Calu3 (cell line): ENCODE measurements at places on chromosomes 5 and 9. TPM values are rescaled to one million over a fixed set of nuclear protein-coding genes. Genes with fewer than 3 reads are reported as not detected.

The PDE6A gene
- total RNA-seq, result not detected in 2 replicates

The PCDHB15 gene
- 1.1 and 1.4 TPM in 2 replicates for total RNA-seq

The CCDC183 gene
- total RNA-seq, result 0.38 TPM in 1 of 2 replicates, not detected in the other

- no peak for DNase-seq
- peaks cover 13% of the 10 kb centered on the region for H3K36me3 ChIP-seq
- H3K27me3 ChIP-seq, result no peaks in the 10 kb centered on the region
- peaks cover 76% of the 10 kb centered on the region for H3K4me1 ChIP-seq
Observed at GRCh38 chr9:81563020-81563407, 126.3 kb downstream of the TLE1 start.

DNA sequence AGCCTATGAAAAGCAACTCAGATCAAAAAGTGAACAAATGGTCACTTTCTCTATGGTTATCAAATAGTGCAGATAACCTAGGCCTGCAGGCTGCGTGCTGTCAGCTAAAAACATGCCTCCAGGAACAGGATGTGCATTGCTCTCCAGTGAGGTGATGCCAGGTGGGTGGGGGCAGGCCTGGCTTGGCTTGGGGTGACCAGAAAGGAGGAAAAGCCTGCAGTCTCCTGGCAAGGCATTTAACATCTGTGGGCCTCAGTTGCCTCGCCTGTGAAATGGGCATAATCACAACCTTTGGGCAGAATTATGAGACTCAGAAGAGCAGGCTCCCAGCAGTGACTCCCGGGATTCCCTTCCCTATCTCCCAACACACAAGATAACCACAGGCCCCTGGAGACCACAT is 135.9 kb downstream of the COL23A1 start:
- peaks cover 11% of the 10 kb centered on the region for H3K27me3 ChIP-seq
- DNase-seq, result no peak
- no peaks in the 10 kb centered on the region for H3K36me3 ChIP-seq
- no peak overlapping the region for H3K4me3 ChIP-seq
- no peaks in the 10 kb centered on the region for H3K4me1 ChIP-seq
